GM12892 (cell line): ENCODE measurements at places on chromosomes 4 and X.

- no peak for DNase-seq
Observed at GRCh38 chr4:89661173-89661899, 175.6 kb downstream of the SNCA start.

GRCh38 chrX:43735957-43736356 is 79.9 kb downstream of the MAOA start:
- DNase-seq, result no peak

DNA sequence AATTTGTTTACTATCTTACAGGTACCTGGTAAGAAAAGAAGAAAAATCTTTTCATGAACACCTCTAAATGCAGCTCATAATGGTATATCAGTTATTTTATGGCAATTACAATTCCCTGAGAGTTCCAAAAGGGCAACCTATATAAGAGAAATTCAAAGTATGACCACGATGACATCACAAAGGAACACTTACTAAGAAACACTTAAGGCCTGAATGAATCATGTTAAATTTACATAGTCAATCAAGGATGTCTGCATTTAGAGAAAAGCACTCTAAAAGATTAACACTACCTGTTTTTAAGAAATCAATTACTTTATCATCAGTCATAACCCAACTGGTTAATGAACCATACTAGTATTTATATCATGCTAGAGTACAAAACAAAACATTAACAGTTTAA is 63.9 kb downstream of the LCORL start:
- DNase-seq, result no peak

GRCh38 chrX:54615109-54615508 is 85.1 kb downstream of the GNL3L start:
- DNase-seq, result no peak

DNA sequence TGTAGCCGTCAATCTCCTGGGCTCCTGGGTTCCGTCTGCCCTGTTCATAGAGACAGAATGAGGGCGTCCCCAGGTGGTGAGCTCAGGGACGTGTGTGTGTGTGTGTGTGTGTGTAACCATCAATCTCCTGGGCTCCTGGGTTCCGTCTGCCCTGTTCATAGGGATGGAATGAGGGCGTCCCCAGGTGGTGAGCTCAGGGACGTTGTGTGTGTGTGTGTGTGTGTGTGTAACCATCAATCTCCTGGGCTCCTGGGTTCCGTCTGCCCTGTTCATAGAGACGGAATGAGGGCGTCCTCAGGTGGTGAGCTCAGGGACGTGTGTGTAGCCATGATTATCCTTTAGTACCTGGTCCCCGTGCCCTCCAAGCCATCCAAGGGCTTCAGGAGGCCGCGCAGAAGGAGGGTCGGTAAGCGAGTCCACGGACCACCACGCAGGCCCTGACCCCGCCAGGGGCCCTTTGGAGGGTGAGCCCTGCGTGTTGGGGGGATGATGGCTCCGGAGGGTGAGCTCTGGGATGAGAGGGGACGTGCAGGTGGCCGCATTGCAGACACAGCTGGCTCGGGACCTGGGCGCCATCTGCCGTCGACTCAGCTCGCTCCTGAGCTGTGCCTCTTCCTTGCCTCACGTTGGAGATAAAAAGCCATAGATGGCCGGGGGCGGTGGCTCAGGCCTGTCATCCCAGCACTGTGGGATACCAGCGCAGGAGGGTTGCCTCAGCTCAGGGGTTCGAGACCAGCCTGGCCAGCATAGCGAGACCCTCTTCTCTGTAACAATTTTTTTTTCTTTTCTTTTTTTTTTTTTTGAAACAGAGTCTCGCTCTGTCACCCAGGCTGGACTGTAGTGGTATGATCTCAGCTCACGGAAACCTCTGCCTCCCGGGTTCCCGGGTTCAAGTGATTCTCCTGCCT is 5.4 kb upstream of the GTPBP6 start:
- no peak for DNase-seq

DNA sequence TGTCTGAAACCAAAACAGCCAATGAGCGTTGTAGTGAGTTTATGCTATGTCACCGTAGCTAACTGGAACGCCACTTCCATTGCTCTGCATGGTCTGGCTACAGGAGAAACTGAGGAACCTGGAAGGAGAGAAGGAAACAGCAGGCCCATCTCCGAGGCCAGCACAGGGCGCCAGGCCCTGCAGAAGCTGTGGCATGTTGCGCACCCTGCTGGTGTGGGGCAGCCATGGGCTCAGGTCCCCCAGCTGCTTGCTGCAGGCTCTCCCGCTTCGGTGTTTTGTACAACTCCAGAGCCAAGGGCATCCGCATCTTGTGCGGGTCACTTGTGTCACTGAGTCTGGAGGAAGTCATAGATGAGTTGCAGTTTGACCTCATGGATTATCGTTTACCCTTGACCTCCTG is 89.2 kb downstream of the AFAP1 start:
- DNase-seq, result no peak

- no peak for DNase-seq
Observed at GRCh38 chrX:68061206-68061535, 372.1 kb downstream of the OPHN1 start.

GRCh38 chrX:16993791-16994318 is 47.4 kb downstream of the REPS2 start:
- no peak for DNase-seq

DNA sequence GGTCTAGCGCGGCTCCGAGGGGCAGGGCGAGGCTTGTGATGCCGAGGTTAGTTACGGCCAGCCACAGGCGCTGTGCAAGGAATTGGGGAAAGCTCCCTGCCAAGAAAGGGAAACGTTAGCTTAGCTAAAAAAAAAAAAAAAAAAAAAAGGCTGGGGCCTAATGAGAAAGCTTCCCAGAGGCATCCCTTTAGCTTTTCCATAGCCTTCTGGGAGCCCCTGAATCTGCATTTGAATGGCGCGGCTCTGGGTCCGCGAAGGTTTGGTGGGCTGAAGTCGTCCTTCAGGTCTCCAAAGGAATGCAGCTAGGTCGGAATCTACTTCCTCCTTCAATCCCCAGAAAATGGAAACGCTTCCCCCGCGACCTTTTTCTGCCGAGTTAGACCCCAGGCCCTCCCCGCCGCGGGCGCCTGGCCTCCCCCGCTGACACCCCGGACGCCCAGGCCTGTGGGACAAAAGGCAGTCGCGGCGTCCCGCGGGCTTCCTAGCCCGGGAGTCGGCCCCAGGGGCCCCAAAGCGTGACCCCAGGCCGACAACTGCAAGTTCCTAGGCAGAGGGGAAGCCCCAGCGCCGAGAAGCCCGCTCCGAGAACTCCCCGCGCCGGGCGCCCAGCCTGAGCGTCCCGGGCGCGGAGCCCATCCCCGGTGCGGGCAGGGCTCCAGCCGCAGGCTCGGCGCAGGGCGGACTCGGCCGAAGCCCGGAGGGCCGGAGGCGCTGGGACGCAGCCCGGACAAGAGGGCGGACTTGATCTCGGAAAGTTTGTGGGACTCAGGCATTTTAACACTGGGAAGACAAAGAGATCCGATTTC is 605 bp upstream of the FAT1 start:
- DNase-seq, result no peak

- no peak for DNase-seq
Observed at GRCh38 chr4:169208516-169208915, 62.2 kb downstream of the SH3RF1 start.

- no peak for DNase-seq
Observed at GRCh38 chr4:74152836-74153235, 5.1 kb upstream of the MTHFD2L start.

DNA sequence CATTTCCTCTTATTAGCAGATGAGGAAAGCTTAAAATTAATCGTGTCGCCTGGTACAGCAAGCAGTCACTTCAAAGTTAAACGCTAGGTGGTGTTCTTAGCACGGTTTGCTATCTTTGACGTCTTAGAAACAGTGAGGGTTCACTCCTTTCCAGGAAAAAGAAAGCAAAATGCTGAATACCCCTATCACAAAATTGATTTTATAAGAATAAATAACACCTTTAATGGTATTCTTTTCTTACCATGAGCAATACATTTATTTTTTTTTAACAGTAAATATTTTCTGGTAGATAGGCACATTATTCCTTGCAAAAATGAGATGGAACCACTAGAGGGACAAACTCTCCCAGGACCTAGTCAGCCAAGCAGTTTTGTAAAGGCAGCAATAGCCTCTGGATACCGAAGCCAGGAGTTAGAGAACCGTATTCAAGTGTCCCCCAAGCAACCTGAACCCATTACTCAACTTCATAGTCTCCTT is 153.9 kb downstream of the KDR start:
- no peak for DNase-seq

DNA sequence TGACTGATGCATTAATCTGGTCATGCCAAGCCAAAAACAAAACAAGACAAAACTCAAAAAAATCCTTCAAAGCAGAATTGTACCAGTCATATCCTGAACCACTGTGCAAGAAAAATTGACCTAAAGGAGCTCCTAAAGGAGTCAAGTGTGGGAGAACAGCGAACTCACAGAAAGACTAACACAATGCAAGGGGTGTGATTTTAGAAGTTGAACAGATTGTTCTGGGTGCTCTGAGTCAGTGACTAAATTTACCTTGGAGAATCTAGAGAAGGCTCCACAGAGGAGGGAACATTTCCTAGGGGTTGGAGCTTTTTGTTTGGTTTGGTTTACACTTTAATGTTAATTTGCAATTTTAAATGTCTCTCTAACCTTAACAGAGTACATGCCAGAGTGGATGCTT is 48.9 kb upstream of the PHF8 start:
- no peak for DNase-seq

DNA sequence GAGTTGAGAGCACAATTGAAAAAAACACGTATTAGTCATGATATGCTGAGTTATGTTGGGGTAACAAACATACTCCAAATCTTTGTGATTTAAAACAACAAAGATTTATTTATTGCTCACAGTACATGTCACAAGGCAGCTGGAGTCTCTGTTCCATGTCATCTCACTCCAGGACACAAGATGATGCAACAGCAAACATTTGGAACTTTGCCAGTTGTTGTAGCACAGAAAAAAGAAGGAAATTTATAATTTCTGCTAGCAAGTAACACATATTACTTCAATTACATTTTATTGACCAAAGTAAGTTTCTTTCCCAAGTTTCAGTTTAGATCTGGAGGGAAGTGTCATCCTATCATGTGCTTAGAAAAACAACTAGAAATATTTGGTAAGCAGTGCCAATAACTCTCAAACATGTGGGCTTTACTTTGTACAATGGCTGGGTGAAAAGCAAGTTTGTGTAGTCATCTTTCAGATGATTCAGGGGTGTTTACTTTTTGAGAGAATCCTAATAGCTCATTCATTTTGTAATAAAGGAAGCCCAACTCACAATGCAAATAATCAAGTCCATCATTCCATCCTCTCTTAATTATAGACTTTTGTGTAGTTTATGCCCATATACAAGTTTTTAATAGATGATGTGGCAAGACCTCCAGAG is 452.3 kb downstream of the ZIC3 start:
- DNase-seq, result no peak

DNA sequence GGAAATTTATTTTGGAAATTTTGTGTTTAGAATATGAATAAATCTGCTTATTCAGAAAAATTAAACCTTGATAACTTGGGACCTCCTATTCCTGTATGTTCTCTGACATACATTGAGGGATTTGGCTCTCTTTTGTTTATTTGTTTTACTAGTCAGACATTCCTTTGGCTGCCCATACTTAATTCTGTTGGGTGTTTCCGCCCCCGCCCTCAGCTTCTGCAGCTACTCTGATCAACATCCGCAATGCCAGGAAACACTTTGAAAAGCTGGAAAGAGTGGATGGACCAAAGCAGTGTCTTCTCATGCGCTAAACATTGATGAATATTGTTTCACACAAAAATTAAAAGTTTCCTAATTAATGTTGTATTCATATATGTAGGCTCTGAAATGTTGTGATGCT is 40.5 kb downstream of the RRAGB start:
- no peak for DNase-seq

DNA sequence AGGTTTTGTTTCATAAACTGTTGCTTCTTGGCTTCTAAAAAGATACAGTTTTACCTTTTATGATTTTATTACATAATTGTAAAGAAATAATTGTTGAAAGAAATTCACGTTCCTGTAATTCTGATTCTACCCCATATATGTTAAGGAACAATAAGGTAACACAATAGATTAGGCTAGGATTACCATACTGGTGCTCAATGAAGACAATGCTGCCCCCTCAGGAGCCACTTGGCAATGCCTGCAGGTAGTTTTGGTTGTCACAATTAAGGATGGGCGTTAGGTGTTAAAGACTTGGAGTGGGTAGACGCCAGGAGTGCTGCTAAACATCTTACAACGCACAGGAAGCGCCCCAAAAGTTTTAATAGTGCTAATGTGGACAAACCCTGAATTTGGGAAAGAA is 133.2 kb downstream of the NLGN4X start:
- no peak for DNase-seq

GRCh38 chr4:3343358-3343757 is 50.5 kb downstream of the RGS12 start:
- no peak for DNase-seq

GRCh38 chr4:23966725-23967124 is 76.9 kb upstream of the PPARGC1A start:
- no peak for DNase-seq

GRCh38 chrX:68443155-68443868 is 10.0 kb upstream of the OPHN1 start:
- DNase-seq, result no peak

DNA sequence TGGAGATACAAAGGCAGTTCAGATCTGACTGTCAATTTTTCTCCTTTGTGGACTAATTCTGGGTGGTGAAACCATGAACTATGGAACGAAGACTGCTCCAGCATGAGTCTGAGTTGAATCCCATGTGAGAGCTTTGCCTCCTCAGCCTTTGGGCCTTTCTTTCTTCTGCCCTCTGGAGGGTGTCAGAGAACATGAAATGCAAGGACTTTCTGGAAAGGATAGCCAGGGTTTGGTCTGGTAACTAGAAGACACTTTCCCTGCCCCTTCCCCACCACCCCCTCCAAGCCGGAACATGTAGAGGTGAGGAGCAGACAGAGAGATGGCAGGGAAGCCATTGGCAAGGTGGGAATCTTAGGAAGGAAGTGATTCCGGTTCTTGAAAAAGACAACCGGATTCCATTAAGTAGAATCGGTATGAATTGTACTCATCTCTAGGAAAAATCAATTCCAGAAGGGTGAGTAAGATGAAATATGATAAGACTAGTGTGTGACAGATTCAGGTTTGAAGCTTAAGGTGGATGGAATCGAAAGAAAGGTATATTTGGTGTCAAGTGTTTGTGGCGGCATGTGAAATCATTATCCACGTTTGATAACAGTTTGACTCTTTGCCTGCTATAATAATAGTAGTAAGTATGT is 19.0 kb downstream of the FHL1 start:
- DNase-seq, result no peak

GRCh38 chrX:154435171-154435733 is 1.7 kb upstream of the GDI1 start:
- DNase-seq, result no peak

GRCh38 chr4:40195182-40196177 is 1.4 kb upstream of the RHOH start:
- DNase-seq, result no peak

GRCh38 chrX:109672239-109672638 is 47.3 kb upstream of the KCNE5 start:
- no peak for DNase-seq

GRCh38 chrX:74015379-74016019 is 288.5 kb upstream of the ZCCHC13 start:
- DNase-seq, result peak; percentile 20

DNA sequence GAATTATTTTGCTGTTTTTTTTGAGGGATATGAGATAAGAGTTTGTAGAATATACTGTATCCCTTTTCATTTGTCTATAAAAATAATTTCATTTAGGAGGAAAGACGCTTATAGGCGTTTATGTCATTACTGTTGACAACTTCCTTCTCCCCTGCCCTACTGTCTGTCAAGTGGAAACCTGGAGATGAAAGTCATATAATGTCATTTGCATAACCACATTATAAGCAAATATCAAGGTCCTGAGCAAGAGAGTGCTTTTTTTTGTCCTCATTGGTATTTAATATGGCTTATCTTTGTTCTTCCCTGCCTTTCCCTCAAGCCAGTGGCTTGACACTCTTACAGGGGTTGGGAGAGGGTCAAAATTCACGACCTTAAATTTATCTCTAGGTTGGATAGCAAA is 55.8 kb downstream of the LRP2BP start:
- no peak for DNase-seq
